GF-D8 (cell line): ENCODE measurements at places on chromosomes 7 and 10.

DNA sequence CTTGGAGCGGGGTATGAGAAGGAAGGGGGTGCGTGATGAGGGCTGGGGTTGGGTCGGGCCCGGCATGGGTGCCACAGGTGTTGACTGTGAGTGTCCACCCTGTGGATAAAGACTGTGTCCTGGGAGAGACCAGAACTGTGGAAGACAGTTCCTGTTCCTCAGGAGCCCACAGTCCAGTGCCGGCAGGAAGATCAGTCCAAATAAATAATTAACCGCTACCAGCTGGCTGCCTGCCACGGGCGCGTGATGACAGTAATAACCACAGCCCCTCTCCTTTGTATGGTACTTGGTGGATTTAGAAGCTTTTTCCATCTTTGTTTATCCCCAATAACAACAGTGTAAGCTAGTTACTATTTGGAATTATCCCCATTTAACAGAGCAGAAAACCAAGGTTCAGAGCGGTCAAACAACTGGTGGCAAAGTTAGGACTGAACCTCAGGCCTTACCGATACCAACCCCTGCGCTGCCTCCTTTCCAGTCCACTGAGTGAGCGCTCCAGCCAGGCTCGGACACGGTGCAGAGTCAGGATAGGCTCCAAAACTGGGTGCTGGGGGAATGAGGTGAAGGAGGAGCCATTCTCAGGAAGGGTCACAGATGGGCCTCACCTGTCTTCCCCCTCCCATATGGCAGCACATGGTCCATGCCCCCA, 5.1 kb downstream of the ZMIZ1 start:
- no peak for DNase-seq

GRCh38 chr7:85890244-85890811, 703.5 kb upstream of the SEMA3D start:
- peak; percentile 9 for DNase-seq

- DNase-seq = no peak
Measured at GRCh38 chr7:27151931-27152815, at the start of gene HOXA3. HOXA3 (minus strand) TSS chr7:27152583; CDS start chr7:27110640, 41,943 bp downstream.

DNA sequence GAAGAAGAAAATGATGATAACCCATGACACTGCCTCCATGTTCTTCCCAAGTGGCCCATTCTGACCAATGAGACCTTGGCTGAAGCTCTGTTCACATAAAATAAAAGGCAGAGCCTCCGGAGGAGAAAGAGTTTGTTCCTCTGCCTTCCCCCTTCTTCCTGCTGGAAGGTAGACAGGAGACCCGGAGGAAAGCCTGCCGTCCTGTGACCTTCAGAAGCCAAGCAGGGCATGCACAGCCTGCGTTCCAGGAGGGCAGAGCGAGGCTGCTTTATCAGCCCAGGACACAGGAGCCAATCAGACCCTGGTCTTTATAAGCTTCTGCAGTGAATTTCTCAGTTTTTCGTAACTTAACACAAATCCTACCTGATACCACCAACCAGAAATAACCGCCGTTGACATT, 8.6 kb upstream of the GRID1 start:
- no peak for DNase-seq
